Kidney epithelial cell (primary cell): ENCODE measurements at places on chromosomes 11 and 22. TPM values are rescaled to one million over a fixed set of nuclear protein-coding genes. Genes with fewer than 3 reads are reported as not detected.
A peak's percentile ranks its signal among the peaks of the same experiment; 100 is the strongest.

Gene TMEM132A
- total RNA-seq, result 597 and 616 TPM in 2 replicates

Gene C22orf42
- total RNA-seq, result not detected in 2 replicates

Gene BATF2
- 1.1 and 7.3 TPM in 2 replicates for total RNA-seq

Gene SLC15A3
- 2.3 and 2.4 TPM in 2 replicates for total RNA-seq

Gene OR52A1
- not detected in 2 replicates for total RNA-seq

Gene TMEM80
- 22.7 and 28.5 TPM in 2 replicates for total RNA-seq

Gene OR52E4
- not detected in 2 replicates for total RNA-seq

Gene BDNF
- 4.3 and 4.8 TPM in 2 replicates for total RNA-seq

Gene HDAC10
- total RNA-seq, result 21.1 and 34.8 TPM in 2 replicates

DNA sequence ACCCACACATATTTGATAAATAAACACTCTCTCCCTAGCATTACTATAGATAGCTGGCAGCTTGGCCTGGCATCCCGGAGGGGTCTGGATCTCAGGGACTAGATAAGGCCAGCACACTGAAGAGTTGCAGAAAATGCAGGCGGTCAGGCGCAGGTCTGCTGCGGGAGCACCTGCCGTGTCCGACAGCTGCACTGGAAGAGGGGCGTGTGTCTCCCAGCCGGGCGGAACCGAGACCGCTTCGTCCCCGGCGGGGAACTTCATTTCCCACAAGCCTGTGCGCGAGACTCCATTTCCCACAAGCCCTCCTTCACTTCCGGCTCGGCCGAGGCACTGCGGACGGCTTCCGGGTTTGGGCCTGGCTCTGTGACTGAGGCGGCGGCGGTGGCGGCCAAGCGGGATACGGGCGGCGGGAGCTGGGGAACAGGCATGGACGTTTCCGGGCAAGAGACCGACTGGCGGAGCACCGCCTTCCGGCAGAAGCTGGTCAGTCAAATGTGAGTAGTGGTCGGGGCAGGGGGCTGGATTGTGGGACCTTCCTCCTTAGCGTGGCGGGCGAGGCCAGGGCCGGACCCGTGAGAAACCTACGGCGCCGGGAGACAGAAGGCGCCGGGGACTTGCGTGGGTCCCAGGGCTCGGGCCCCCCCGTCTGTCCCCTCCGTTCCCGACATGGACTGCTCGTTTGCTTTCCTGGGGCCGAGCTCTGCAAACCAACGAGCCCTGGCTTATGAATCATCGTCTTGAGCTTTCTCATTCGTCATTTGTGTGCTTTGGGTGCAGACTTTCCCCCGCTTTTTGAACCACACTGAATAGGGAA, at the start of gene MED15:
Gene MED15, plus strand, starts transcription at position 358 of the 814 bp plus-strand sequence. Its CDS starts 69 bp downstream, at position 427.
- no peak for DNase-seq

GRCh38 chr11:61472282-61472681, 36.3 kb upstream of the LRRC10B start:
- no peak for DNase-seq

- DNase-seq, result no peak
Observed at GRCh38 chr11:41306431-41306830, 153.0 kb downstream of the LRRC4C start.

DNA sequence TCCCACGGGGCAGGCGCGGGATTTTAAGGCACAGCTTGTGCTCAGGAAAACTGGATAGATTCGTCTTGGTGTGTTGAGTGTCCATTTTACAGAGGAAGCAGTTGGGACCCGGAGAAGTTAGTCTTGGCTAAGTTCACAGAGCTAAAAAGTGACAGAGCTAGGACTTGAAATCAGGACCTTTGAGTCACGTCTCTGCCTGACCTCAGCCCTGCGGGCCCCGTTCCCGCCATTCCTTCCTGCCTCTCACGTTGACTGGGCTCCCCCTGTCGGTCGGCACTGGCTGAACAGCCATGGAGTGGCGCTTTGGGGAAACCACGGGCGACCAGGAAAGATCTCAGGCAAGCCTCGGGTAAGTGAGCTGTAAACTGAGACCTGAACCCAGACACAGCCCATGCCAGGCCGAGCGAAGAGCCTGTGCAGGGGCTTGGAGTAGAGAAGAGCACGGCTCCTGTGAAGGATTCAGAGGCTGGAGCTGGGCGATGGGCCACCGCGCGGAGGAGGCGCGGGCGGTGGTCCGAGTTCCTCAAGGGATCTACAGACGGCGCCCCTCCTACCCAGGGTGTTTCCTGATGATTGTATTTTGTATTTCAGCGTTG, 54.1 kb downstream of the WNT11 start:
- peak; percentile 31 for DNase-seq

GRCh38 chr11:69721745-69722144, 17.9 kb upstream of the FGF19 start:
- no peak for DNase-seq

GRCh38 chr11:130631119-130631518, 182.7 kb downstream of the ADAMTS15 start:
- peak; percentile 95 for DNase-seq

GRCh38 chr22:27252282-27253049, 549.1 kb downstream of the MN1 start:
- peak; percentile 34 for DNase-seq

DNA sequence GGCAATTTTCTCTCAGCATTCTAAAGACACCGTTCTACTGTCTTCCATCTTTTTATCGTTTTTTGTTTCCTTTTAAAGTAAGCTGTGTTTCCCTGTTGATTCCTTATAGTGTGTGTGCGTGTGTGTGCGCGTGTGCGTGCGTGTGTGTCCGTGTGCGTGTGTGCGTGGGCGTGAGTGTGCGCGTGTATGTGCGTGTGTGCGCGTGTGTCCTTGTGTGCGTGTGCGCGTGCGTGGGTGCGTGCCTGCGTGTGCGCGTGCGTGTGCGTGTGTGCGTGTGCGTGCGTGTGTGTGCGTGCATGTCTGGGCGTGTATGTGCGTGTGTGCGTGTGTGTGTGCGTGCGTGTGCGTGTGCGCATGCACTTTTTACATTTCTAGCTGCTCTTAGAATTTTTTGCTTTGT, 1033.7 kb downstream of the BRD1 start:
- DNase-seq, result no peak

- DNase-seq, result no peak
Observed at GRCh38 chr11:117520201-117520600, 192.5 kb downstream of the CEP164 start.

DNA sequence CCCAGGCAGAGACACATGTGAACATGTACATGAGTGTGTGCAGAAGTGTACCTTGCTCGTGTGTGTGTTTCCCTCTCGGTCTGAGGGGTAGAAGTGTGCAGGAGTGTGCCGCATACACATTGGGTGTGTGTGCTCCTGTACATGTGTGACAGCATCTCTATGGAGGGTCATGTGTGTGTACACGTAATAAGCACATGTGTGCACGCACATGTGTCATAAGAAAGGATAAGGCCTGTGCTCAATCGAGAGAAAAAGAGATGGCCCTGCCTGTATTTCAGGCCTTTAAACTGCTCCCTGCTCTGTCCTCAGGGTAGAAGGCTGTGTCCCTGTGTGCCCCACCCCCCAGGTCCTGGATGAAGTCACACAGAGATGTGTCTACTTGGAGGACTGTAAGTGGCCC, 61.8 kb downstream of the OTOG start:
- no peak for DNase-seq

DNA sequence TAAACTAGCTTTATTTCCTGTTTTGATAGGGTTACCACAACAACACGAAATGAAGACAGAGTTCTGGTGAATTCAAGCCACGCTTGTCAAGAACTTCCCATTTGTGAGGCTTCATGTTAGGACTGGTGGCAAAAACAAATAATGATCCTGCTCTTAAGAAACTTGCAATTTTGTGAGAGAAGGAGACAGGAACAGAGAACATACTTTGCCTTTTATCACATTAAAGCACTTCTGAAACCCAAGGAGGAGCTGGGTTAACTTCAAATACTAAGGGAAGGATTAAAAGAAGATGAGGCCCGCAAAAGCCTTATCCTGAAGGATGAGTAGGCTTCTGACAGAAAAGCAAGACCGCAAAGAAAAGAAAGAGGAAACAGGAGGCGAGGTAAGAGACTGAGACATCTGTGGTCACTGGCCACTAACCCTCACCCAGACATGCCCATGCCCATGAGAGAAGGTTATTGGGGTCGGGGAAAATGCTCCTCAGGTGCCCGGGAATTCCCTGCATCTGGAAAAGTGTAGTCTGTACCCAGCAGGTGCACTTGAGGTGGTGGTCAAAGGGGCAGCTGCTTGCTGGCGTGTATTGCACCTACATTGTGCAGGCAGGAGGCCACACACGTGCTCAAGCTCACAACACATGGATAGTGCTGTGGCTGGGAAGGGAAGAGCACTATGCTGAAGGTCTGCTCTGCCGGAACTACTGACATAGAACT, 50.5 kb downstream of the MAPK1 start:
- DNase-seq, result peak; percentile 86

GRCh38 chr11:124900464-124900863, 2.8 kb upstream of the ROBO4 start:
- DNase-seq, result peak; percentile 39

GRCh38 chr11:126354631-126355323, 709 bp upstream of the ST3GAL4 start:
- no peak for DNase-seq

GRCh38 chr11:115124786-115125185, 379.4 kb downstream of the CADM1 start:
- no peak for DNase-seq

GRCh38 chr11:8763070-8763685, 80.6 kb downstream of the RPL27A start:
- DNase-seq, result no peak

DNA sequence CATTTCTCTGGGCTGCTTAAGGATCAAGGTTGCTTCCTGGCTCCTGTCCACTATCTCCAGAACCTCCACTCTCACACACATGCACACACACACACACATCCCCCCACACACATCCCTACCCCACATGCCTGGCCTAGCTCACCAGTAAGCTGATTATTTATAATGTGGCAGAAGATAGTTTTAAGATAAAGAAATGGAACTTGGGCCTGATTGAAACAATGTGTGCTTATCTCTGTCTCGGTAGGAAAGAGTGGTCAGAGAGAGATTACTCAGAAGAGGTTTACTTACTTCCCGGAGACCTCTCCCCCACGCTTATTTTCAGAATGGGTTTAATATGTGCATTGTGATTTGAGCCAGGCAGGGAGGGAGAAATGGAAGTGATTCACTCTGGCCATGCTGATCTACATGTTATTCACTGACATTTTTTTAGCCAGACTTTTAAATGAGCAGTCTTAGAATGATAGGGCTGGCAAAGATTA, 422.4 kb downstream of the TENM4 start:
- DNase-seq, result peak; percentile 34
